ENCODE measurements at places on chromosomes 2 and 18.
A peak's percentile ranks its signal among the peaks of the same experiment; 100 is the strongest.

- no peak for DNase-seq
These were observed 34.0 kb upstream of the CD302 start for GRCh38 chr2:159832026-159832425.

DNA sequence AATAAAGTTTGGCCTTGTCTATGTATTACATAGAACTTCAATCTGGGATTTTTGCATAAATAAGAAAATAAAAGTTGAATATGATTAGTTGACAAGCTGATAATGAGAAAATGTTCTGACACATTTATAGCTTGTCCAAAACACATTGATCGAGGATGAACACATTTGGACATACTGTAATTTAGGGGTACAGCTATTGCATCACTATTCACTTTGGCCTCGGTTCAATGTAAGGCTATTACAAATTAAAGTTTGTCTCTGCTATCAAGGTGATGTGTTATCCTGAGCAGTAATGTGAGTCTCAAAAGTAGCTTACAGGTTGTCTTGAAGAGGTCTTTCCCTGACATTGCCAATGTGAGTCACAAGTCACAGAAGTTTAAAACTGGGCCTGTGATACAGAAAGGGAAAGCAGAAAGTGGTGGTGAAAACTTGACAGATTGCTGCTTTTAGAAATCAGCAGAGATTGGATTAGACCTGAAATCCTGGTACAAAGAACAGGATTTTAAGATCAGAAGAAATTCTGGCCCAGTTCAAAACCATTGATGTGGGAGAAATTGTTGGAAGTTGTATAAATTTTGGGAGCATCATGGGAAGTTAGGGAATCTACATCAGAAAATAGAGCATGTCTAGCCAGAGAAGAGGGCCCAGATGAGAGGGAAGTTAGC lies 674.1 kb downstream of the NYAP2 start:
- no peak for DNase-seq

- no peak for DNase-seq
These were observed 186.8 kb upstream of the RND3 start for GRCh38 chr2:150674283-150674682.

DNA sequence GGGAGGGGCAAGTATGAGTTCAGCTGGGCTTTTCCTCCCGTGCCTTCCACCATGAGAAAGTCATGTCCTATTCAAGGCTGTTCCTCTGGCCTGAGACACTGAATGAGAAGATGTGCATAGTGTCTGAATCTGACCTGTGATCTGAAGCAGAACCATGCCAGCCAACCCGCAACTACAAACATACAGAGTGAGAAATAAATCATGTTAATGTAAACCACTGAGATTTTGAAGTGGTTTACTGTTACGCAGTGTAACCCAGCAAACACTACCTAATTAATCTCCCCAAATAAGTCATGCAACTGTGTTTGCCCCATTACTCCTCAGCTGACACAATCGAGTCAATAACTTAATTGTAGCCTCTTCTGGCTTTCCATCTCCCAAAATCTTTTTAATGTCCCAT lies 49.2 kb downstream of the METTL4 start:
- no peak for DNase-seq

DNA sequence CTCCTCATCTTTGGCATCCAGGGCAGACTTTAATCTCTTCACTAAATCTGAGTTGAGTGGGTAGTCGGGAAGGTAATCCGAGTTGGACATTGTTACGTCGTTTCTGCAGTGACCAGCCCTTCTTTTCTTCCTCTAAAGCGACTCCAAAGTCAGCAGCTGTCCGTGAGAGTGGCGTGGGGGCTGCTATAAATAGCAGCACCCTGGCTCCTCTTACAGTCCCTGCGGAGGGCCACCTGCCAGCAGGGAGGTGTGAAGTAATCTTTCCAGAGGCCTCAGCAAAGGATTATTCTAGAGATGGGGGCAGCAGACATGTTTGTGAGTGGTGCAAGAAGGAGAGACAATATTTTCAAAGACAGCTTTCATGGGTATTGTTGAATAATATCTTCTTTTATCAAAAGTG lies at the start of gene ASB18:
ASB18 (minus strand) TSS at position 151 of the 400 bp plus-strand sequence; CDS start at position 90, 61 bp downstream.
- no peak for DNase-seq

- DNase-seq = no peak
These were observed 1304.4 kb upstream of the ACVR2A start for GRCh38 chr2:146540271-146540932.

DNA sequence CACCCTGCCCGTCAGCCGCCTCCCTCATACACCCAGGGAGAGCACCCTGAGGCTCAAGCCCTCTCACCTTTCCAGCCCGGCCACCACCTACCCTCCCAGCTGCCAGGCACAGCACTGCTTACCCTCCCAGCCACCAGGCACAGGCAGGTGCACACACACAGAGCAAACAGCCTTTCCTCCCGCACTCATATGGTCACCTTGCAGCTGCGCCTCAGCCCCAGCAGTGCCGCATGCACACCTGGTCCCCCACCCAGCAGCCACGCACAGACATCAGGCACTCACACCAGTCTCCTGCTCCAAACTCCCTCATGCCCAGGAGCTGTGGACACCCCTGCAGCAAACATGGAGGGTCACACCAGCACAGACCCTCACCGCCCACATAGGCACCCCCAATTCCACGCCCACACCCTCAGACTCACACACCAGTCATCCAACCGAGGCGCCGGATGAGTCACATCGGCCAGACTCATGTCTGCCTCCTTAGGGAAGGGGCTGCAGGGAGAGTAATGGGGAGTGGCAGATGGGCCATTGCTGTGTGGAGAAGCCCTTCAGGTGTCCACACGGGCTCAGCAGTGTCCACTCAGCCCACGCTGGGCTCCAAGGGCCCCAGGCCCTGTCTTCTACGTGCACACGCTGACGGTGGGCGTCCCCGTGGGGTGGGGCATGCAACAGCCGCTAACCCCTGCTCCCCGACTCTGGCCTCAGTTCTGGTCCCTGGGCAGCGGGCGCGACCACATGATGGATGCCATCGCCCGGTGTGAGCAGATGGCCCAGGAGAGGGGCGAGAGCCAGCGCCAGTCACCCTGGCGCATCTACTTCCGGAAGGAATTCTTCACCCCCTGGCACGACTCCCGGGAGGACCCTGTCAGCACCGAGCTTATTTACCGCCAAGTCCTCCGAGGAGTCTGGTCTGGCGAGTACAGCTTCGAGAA lies 22.3 kb upstream of the GPR17 start:
- DNase-seq = no peak

DNA sequence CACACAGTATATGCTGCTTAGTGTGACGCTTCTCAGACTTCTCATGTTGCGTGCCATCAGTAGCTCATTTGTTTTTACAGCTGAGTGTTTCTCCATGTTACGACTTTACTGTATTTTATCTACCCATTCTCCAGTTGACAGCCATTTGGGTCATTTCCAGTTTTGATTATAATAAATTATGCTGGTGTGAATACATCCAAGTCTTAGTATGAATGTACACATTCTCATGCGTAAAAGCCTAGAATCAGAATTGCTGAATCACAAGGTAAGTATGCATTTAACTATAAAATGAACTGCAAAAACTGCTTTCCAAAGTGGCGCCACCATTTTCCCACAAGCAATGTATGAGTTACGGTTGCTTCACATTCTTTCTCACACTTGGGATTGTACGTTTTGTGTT lies 184.2 kb upstream of the SLC35G4 start:
- DNase-seq = no peak

DNA sequence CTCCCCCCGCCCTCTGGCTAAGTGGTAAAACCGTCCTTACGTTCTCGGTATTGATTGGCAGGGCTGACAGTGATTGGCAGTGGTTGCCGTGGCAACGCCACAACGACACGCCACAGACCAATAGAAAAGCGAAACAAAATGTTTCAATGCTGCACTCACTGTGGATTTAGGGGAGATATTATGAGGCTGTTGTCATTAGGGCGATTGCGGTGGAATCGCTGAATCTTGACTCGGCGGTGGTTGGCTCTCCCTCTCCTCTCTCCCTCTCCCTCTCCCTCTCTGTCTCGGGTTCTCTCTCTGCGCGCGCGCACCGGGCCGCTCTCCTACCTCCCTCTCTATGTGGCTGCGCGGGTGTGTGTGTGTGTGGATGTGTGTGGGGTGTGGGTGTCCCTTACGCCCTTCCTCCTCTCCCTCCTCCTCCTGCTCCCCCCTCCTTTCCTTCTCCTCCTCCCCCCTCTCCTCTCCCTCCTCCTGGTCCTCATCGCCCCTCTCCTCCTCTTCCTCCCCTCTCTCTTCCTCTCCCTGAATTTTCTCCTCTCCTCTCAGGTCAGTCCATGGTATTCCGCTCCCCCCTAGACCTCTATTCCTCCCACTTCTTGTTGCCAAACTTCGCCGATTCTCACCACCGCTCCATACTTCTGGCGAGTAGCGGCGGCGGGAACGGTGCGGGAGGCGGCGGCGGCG lies at the start of gene SIX3:
SIX3 (plus strand) TSS at position 152 of the 684 bp plus-strand sequence; CDS start at position 555, 403 bp downstream.
- peak; percentile 57 for DNase-seq

GRCh38 chr2:139622691-139623090 lies 842.5 kb upstream of the NXPH2 start:
- no peak for DNase-seq

GRCh38 chr18:41666231-41666630 lies 288.8 kb upstream of the PIK3C3 start:
- DNase-seq = no peak

DNA sequence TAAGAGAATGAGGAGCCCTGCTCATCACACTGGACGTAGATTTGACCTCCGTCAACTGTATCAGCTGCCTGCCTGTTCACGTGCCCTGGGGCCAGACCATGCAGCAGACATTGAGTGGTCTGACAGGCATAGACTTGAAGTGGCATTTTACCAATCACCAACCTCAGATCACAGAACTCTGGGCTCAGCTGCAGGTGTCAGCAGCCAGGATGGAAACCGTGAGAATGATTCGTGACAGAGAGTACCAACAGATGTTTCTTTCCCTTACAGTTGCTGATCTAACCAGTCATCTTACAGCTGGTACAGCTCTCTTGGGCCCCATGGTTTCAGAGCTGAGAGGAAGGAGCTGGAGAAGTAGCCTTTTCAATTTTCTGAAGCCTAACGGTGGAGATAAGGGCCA lies 148.9 kb downstream of the EN1 start:
- no peak for DNase-seq

DNA sequence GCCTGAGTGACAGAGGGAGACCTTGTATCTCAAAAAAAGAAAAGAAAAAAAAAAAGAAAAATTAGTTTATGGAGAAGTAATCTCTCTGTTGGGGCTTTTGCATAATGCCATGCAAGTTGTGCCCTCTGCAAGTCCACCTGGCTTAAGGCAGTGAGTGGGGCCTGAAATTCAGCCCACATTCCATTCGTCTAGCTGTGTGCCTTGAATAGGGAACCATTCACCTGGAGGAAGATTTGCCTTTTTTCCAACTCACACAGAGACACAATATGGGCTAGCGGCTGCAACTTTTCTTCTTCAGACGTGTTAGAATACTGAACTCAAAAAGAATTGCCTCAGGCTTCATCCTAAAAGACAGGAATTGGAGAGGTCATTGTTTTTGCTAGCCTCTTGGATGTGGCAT lies 160.0 kb upstream of the STON1 start:
- no peak for DNase-seq

DNA sequence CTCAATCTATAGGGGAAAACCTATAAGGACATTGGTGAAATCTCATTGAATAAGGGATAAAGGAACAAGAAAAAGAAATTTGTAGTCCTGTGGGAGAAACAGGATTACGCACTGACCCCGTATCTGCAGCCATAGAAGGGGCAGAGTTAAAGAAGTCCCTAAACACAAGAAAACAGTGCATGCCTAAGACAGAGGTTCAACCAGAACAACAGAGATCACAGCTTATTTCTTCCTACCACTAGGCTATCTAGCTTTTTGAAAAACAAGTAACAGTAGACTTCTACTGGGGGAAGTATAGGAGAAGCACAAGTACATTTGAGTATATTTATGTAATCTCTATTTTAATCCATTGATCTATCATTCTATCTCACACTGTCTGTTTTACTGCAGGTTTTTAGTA lies 485.2 kb upstream of the REG3G start:
- DNase-seq = no peak

DNA sequence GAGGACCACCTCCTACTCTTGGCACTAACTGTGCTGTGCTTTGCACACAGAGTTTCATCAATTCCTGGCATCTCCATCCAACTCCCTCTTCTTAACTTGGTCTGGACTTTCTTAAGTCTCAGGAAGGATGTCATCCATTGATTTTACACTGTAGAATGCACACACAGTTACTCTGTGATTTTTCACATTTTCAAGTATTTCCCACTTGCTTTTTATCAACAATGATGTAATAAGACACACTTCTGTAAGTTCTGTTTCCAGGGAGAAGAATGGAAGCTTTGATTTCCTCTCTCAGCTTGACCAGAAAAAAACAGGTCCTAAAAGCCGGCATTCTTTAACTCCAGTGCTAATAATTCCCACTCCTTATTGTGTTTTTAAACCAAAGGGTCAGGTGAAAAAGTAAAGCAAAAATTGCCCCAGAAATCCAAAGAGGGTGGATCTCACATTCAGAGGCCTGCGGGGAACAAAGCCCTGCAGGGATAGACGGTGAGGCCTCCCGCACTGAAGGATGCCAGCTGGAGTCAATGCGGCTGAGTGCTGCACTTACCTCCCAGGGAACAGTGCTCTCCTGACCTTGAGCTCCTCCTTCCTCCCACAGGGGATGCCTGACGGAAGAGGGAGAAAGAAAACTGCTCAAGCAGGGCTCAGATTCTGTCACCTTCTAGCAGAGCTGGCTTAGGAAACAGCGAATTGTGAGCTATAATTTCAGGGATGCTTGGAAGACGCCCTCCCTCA lies 83.1 kb downstream of the PDCL3 start:
- no peak for DNase-seq

DNA sequence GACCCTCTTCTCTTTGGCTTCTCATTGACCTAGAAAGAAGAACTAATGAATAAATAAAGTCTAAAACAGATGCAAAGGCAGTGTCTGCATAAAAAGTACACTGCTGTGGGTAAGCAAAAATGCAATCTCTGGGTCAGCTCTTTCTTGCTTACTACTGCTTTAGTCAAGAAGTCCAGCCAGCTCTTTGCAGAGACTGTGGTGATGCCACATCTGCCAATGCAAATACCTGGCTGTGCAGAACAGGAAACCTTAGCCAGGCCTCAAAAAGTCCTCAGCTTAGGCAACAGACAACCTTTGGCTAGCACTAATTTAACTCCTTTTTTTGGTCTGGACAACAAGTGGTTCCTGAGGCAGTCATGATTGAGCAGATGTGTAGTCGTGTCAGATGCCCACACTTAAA lies 73.6 kb upstream of the RND3 start:
- no peak for DNase-seq

GRCh38 chr2:160126315-160126714 lies 63.9 kb upstream of the PLA2R1 start:
- DNase-seq = no peak

DNA sequence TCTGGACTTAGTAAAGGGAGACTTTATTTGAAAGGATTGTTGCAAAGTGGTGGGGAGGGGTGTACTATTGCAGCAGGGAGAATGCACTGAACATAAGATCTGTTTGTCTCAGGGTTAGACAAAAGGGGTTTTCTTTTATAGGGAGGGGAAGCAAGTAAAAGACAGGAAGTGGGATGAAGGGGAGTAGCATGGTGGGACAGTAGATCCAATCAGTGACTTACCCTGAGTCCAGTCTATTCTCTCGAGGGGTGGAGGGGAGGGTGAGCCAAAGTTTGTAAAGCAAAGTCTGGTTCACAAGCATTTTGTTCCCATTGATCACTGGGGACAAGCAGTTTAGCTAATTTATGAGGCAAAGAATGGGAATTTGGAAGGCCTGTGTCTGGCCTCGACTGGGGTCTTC lies 35.0 kb upstream of the CYP27C1 start:
- DNase-seq = no peak
